ENCODE measurements at places on chromosomes 11 and 22.

DNA sequence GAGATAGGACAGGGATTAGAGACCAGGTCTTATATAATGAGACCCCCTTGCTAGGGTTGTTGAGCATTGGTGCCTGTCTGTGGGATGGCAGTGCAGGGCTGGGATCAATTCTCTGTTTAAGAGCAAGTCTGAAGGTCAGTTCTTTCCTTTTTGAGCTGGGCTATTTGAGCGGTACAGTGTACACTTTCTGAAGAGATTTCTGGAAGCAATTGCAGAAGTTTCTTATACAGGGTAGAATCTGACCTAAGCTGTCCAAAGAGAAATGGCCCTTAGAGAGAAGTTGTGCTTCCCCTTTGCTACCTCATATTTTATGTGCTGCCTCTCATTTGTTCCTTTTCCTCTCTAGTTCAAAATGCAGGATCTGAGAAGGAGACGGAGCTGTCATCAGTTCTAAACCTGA lies 35.8 kb downstream of the CSTPP1 start:
- no peak for DNase-seq

DNA sequence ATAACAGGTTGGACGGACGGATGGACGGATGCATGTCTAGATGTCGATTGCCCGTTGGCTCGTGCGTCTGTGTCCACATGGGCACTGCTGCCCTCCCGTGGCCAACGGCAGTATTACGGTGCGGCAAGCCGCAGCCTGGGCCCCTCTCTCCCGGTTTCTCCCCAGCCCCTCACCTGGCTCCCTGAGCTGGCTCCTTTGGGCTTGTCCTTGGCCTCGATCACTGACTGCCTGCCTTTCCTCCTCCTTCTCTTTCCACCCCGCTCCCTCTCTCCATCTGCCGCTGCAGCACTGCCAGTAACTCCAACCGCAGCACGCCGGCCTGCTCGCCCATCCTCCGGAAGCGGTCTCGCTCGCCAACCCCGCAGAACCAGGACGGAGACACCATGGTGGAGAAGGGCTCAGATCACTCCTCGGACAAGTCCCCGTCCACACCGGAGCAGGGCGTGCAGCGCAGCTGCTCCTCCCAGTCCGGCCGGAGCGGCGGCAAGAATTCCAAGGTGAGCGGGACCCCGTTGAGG lies 77.3 kb downstream of the SCN3B start:
- DNase-seq, result peak; percentile 89

GRCh38 chr22:22045571-22046335 lies 63.2 kb upstream of the TOP3B start:
- DNase-seq, result no peak

DNA sequence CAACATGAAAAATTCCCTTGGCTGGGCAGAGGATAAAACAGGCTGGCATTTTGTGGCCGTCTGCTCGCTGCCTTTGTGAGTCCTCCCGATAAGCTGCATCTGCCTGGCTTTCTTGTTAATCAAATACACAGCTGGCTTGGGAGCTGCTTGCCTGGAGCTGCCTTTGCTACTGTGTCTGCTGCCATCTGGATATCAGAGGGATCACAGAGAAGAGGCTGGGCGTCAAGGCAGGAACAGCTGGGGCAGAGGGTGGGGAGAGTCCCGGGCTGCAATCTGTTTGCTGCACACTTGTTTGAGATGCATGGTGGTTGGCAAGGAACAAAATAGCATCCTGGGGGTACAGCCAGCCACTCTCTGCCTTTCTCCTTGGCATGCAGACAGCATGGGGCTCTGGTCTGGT lies 36.0 kb downstream of the COMMD9 start:
- DNase-seq, result no peak

DNA sequence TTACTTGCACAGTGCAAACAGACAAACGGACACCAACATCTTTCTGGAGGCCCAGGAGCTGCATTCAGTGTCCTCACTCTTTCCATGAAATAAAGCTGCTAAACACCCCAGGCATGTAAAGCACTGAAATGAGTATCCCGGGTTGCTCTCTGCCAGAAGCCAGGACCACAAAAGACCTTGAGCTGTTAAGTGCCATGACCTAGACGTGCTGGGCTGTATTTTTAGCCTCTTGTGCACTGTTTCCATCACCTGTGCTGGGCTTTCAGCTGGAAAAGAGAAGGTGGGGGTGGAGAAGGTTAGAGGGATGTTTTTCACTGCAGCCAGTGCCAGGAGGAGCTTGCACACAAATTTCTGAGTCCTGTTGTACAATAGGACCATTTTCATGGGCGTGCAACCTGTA lies 3.4 kb upstream of the KREMEN1 start:
- DNase-seq, result no peak

DNA sequence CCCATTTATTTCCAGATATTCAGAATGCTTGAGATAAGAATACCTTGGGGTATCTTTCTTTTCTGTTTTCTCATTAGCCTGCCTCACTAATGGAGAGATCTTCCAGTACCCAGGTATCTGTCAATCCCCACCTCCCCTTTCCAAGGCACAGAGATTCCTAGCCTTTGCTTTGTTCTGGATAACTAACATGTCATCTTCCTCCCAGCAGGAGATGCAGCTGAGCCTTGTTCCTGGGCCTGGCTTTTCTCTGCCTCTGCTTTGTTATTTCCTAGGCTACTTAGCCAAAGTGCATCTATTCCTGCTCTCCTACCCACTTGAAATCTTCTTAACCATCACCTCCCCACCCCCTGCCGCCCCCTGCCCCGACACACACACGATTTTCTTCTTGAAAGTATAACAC lies 297.1 kb downstream of the NELL1 start:
- DNase-seq, result no peak

DNA sequence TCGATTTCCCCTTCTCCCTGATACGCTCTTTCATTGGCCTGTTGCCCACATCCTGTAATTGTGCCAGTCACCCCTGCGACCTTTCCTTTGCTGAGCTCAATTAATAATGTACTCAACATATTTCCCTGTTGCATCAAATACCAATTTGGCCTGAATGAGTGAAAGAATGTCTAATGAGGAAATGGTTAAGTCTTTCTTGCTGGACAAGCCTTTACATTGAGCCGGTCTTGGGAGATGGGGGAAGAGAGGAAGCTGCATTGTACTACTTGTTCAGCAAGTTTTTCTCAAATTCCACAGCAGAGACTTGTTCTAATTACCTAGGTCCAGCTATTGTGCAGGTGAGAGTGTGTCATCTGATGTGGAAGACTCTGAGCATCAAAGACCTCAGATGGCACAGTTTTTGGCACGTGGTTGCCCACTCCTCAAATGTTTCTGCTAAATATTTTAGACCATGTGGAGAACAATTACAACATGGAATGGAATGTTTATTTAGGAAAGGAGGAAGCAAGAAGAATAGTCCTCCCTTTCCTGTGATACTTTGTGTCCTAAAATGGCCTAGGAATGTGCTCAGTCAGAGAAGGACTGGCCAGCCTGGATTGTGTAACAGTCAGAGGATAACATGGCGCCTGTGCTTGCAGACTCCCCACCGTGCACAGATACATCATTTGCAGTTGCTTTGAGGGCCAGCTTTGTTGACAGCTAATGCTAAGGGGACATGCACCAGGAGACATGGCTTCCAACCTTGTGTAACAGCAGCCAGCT lies 129.5 kb upstream of the E2F8 start:
- DNase-seq, result no peak

- DNase-seq, result no peak
Measured at GRCh38 chr11:29485641-29486040, 531.2 kb downstream of the KCNA4 start.

DNA sequence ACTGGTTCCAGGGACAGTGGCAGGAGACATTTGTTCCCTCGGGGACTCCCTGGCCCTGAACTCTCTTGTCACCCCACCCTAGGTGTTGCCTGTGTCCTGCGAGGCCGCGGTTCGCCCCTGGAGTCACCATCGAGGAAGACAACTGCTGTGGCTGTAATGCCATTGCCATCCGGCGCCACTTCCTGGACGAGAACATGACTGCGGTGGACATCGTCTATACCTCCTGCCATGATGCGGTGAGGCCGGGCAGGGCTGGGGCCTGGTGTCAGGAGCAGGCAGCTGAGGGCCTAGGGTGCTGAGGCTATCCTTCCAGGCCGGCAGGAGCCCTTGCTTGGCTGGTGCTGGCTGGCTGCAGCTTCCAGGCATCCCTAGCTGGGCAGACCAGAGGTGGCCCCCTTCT lies 17.7 kb upstream of the MYRF start:
- no peak for DNase-seq

DNA sequence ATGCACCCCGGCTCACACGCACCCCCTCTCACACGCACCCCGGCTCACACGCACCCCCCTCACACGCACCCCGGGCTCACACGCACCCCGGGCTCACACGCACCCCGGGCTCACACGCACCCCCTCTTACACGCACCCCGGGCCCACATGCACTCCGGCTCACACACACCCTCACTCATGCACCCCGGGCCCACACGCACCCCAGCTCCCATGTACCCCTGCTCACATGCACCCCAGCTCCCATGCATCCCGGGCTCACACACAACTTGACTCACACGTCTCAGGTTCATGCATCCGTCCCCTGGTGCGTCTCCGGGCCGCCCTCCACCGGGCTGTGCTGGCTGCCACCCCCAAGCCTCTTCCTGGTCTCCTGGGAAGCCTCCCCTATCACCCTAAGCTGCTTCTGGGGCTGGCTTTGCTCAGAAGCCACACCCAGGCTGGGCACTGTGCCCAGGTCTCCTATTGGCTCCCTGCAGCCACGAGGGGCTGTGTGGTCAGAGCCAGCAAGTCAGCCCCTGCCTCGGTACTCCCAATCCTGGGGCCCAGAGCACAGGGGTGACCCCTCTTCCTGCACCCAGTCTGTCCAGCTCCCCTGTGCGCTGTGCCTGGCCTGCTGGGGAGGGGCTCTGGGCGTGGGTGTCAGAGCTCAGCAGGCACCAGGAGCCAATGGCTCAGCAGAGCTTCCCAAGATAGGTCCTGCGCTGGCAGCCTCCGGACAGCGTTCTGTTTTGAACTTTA lies 16.9 kb downstream of the TSPAN4 start:
- DNase-seq, result no peak

DNA sequence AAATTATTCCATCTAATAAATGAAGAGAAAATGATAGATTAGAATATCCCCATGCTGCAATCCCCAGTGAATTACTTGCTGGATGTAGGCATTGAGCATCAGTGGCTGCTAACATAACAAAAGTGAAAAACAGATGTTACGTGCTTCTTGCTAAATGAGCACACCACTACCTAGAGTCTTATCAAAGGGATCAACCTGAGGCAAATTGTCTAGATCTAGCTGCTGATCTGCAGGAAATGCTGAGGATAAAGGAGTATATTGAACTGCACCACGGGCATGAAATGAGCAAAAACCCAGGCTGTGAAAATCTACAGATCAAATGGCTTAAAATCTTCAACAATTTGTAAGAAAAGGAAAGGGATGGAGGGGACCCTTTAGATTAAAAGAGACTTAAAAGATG lies 45.3 kb upstream of the SCUBE2 start:
- DNase-seq, result no peak

GRCh38 chr11:120019191-120019590 lies 118.7 kb downstream of the TRIM29 start:
- DNase-seq, result no peak

- no peak for DNase-seq
Measured at GRCh38 chr22:39593066-39593930, 22.7 kb downstream of the CACNA1I start.

- no peak for DNase-seq
Measured at GRCh38 chr11:118152552-118153471, at the start of gene SCN4B. Gene SCN4B (minus strand): TSS chr11:118152823. CDS start chr11:118152673, 150 bp downstream.

- peak; percentile 66 for DNase-seq
Measured at GRCh38 chr11:393219-394033, 583 bp upstream of the PKP3 start.

DNA sequence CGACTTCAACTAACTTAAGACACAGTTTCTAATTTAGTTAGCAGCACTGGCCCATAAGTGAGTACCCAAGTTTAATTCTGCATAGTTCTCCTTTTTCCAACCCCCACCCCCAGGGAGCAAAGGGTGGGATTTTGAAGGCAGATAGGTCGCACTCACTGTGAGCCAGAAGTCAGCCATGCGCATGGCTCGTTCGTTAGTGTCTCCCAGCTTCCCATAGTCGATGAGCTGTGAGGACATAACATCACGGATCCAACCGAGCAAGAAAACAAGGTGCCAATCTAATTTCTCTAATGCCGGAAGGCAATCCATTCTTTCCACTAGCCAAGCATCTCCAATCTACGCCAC lies 577 bp downstream of the MRPL17 start:
- DNase-seq, result no peak

GRCh38 chr11:2802389-2803185 lies 83.0 kb downstream of the CDKN1C start:
- no peak for DNase-seq

DNA sequence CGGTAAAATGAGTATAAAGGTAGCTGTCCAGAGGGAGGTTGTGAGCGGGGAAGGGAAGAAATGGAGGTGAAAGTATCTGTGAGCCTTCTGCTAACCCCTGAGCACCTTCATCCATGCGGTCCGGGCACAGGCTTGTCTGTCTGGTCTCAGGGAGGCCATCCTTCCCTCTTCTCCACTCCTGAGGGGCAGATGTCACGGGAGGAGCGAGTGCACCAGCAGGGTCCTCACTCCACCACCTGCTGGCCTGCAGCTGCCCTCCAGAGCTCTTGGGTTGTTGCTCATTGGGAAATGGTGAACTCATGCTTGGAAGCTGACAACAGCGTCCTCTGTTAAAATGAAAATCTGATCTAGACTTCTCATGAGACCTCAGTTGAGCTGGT lies 33.8 kb upstream of the WNT11 start:
- no peak for DNase-seq

GRCh38 chr22:36907253-36908195 lies 5.9 kb upstream of the CSF2RB start:
- DNase-seq, result no peak

GRCh38 chr22:41810022-41810421 lies 9.5 kb downstream of the CCDC134 start:
- DNase-seq, result no peak

GRCh38 chr11:126352934-126353801 lies 2.3 kb upstream of the ST3GAL4 start:
- peak; percentile 50 for DNase-seq

DNA sequence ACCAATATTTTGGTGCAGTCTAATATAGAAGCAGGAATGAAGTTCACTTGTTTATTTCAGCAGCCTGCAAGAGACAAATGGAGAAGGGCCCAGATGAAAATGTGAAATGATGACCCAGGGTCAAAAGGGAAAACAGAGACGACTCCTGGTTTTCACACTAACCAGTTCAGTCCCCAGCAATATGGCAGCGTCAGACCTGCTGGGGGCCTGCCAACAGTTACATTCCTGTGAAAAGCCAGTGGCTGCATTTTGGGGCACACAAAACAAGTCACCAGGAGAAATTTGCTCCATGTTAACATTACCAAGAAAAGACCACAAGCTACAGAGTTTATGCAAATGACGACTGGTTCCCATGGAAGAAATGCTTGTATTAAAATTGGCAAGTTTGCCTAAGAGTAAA lies 80.2 kb downstream of the CCDC34 start:
- no peak for DNase-seq

DNA sequence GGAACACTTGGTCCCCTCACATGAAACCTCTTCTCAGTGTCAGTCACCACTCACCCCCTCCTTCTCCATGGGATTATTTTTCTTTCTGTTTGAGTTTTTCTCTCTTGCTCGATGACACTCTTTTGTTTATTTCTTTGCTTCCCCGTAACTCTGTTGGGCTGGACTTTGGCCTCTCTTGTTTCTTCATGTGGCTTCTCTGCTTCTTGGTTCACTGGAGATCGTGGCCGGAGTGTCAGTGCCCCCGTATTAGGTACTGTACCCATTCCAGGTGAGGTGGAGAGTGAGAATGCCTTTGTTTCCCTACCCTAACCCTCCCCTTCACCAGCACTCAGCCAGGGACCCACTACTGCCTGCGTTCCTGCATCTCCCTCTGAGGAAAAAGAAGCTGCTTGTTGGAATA lies 32.5 kb downstream of the CYB5R2 start:
- DNase-seq, result no peak

All from stimulated activated CD8-positive, alpha-beta memory T cell treated with anti-CD3 and anti-CD28 coated beads, Interleukin-4, amount 100 ng/mL, for 48 hours (primary cell).